ENCODE measurements at places on chromosomes 7 and 10.
A peak's percentile ranks its signal among the peaks of the same experiment; 100 is the strongest.

DNA sequence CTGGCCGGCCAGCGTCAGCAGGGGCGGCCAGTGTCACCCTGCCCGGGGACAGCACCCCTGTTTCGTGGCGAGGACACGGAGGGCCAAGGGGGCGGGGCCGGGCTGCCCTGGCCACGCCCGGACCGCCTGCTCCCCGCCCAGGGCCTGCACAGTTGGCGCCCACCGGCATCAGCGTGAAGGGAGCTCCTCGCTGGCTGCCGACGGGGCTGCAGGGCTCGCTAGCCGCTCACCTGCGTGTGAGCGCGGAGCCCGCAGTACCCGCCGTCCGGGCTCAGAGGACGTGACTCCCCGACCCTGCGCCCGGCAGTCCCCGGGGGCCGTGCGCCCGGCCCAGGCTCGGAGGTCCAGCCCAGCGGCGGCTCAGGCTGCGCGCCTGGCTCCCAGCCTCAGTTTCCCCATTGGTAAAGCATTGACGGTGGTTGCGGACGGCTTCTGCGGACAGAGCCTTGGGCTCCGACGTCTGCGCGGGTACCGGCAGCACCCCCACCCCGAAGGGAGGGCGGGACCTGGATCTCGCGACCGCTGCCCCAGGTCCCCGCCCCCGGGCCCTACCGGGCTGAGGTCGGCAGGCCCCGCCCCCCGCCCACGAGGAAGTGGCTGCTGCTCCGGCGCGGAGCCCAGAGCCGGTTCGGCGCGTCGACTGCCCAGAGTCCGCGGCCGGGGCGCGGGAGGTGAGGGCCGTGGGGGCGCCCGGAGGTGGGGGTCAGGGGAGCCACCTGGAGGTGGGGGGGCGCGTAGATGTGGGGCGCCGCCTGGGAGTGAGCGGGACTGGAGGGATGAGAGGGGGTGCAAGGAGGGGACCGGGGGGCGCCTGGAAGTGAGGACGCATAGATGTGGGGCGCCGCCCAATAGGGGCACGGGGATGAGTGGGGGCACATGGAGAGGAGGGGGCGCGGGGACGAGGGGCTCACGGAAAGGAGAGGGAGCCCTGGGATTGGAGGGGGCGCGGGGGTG, at the start of gene ARPC1B:
ARPC1B (plus strand) TSS at position 620 of the 954 bp plus-strand sequence. CDS start 10,985 bp downstream, outside the sequence.
- peak; percentile 64 for DNase-seq

- DNase-seq = no peak
These were observed 49.9 kb downstream of the ARL4A start for GRCh38 chr7:12737373-12737772.

- DNase-seq = no peak
These were observed 58.2 kb downstream of the ELAPOR2 start for GRCh38 chr7:87001214-87001613.

DNA sequence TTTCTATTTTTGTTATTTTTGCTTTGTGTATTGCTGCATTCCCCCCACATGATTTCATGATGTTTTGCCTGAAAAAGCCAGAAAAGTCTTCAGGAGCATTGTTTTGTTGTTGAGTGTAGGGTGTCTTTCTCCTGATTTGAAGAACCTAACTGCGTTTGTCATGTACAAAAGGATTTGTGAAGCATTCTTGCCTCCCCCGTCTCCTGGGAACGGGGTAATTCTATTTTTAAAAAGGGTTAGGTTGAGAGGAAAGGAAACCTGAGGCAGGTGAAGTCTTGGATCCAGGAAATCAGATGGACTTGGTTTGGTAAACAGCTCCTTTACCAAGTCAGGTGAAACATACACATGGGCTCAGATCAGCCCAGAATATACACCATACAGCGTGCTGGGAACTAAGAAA, 26.0 kb upstream of the BTBD16 start:
- DNase-seq = no peak

DNA sequence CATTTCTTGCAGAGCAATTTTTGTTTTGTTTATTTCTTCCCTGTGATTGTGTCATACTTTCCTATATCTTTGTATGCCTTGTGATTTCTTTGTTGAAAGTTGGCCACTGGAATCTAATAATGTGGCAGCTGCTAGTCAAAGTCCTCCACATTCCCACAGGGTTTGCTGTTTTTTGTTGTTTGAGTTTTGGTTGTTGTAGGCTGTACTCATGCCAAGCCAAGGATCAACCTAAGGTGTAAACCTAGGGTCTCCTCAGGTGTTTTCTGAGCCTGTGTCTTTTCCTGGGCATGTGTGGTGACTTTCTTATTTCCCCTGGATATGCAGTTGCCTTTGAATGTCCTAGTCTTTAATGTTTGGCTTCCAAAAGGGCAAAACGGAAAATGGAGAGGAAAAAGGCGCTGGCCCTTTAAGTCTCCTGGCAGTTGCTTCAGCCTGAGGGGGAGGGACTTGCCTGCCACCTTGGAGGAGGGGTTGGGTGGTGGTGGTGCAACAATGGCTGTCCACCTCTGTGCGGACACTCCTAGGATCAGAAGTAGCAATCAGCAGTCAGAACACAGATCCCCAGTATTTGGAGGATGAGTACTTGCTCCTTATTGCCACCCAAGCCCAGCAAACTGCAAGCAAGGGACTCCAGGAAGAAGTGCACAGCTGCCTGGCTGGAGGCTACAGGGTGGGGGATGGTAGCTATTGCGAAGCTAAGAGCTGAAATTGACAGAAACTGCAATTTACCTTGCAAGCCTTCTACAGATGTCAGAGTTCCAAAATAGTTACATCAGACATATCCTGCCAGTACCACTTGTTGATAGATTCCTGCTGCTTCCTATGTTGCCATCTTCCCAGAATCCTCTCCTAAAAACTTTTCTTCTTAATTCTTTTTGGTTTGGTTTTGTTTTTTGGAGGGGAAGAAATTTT, 5.6 kb upstream of the ZNF518A start:
- no peak for DNase-seq

DNA sequence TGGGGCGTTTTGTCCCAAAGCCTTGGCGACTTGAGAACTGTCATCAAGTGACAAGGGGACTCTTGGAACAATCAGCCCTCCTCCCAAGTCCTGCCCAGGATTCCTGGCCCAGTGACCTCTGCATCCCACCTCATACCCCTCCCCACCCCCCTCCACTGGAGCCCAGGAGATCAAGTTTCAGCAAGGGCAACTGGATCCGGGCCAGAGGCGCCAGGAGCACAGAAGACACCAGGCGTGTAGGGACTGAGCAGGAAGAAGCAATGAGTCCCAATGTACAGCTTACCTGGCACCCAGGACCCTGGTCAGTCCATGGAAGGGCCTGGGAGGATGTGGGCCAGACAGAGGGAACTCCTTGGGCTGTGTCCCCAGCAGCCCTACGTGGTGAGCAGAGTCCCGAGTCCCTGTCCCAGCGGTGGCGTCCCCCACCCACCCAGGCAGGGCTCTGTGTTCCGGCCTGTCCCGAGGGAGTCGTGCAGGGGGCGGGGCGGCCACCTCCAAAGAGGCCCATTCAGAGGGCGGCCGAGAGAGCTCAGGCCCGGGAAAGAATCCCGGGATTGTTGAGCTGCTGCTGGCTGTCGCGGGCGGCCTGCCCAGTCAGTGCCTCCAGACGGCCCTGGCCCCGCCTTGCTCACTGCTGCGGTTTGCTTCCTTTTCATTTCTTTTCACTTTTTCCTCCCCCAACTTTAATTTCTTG, 254.1 kb downstream of the TNS3 start:
- DNase-seq = no peak

DNA sequence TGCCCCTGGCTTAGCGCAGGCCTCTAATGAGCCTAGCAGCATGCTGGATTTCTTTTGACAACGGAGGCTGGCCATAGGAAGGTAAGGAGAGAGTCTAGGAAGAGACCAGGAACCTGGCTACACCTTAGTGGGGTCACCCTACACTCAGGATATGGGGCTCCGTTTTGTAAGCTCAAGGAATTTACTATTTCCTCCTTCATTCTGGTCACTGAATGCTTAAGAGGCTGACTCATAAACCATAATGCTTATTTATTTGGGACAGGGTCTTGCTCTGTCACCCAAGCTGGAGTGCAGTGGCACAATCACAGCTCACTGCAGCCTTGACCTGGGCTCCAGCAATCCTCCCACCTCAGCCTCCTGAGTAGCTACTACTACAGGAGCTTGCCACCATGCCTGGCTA, 38.4 kb downstream of the CARD11 start:
- DNase-seq = no peak
